WTC11 (cell line): ENCODE measurements at places on chromosomes 5 and 9. TPM values are rescaled to one million over a fixed set of nuclear protein-coding genes. Genes with fewer than 3 reads are reported as not detected.

Gene NR5A1
- total RNA-seq: 0.39 to 0.77 TPM (median 0.60 TPM) in 3 replicates

Gene TOR2A
- total RNA-seq: 14.4 to 19.4 TPM (median 16.6 TPM) in 3 replicates

Gene ANKRD31
- total RNA-seq: 0.09 to 0.18 TPM (median 0.09 TPM) in 3 replicates

Gene NDUFB6
- total RNA-seq: 56.0 to 67.2 TPM (median 62.4 TPM) in 3 replicates

Gene FRRS1L
- total RNA-seq: 0.71 to 1.1 TPM (median 1.0 TPM) in 3 replicates

Gene DEPDC1B
- 47.2 to 55.1 TPM (median 50.5 TPM) in 3 replicates for total RNA-seq

Gene F12
- 10.0 to 12.8 TPM (median 12.1 TPM) in 3 replicates for total RNA-seq

Gene ADAMTS6
- total RNA-seq: 2.6 to 3.5 TPM (median 2.8 TPM) in 3 replicates

Gene GPX8
- total RNA-seq: 30.6 to 39.2 TPM (median 33.7 TPM) in 3 replicates

Gene HTR1A
- 0.46 to 0.66 TPM (median 0.52 TPM) in 3 replicates for total RNA-seq

Gene IGIP
- 1.2 to 1.7 TPM (median 1.5 TPM) in 3 replicates for total RNA-seq

Gene FLT4
- total RNA-seq: 11.0 to 12.7 TPM (median 12.4 TPM) in 3 replicates

Gene PCDHB10
- 1.4 to 1.9 TPM (median 1.7 TPM) in 3 replicates for total RNA-seq

Gene ARID3C
- 0.14 to 0.23 TPM (median 0.15 TPM) in 3 replicates for total RNA-seq

Gene TEX48
- total RNA-seq: not detected in 3 replicates

Gene ENC1
- 10.7 to 18.3 TPM (median 11.4 TPM) in 3 replicates for total RNA-seq

Gene SPATA9
- total RNA-seq: not detected in 3 replicates

Gene ZNF483
- total RNA-seq: 65.9 to 77.4 TPM (median 68.7 TPM) in 3 replicates

Gene IL33
- total RNA-seq: 0.07 TPM in 1 of 3 replicates, not detected in the others

Gene ATP10B
- 0.11 TPM in 3 replicates for total RNA-seq

Gene ZFP37
- 4.6 to 5.6 TPM (median 5.2 TPM) in 3 replicates for total RNA-seq

Gene FKBP15
- total RNA-seq: 13.5 to 14.9 TPM (median 13.9 TPM) in 3 replicates

Gene DROSHA
- total RNA-seq: 102 to 125 TPM (median 110 TPM) in 3 replicates

Gene EIF4E1B
- total RNA-seq: 0.74 to 1.3 TPM (median 1.1 TPM) in 3 replicates

Gene TMEM141
- 72.0 to 86.7 TPM (median 86.1 TPM) in 3 replicates for total RNA-seq

Gene OLFM1
- total RNA-seq: 31.8 to 37.6 TPM (median 31.9 TPM) in 3 replicates

Gene SLC46A2
- 0.07 TPM in 1 of 3 replicates, not detected in the others for total RNA-seq

Gene RNF183
- total RNA-seq: 0.17 to 0.25 TPM (median 0.25 TPM) in 3 replicates

Gene SPINK6
- total RNA-seq: not detected in 3 replicates

Gene MYOZ3
- total RNA-seq: 11.6 to 14.5 TPM (median 13.7 TPM) in 3 replicates

Gene DNAH5
- 0.30 to 0.41 TPM (median 0.35 TPM) in 3 replicates for total RNA-seq

Gene FOXD4
- total RNA-seq: 0.13 to 0.25 TPM (median 0.21 TPM) in 3 replicates

Gene PKD2L2
- 0.21 TPM in 1 of 3 replicates, not detected in the others for total RNA-seq

Gene SH2D3C
- total RNA-seq: 3.3 to 5.4 TPM (median 3.4 TPM) in 3 replicates
